ENCODE measurements at places on chromosomes 2 and 18.

DNA sequence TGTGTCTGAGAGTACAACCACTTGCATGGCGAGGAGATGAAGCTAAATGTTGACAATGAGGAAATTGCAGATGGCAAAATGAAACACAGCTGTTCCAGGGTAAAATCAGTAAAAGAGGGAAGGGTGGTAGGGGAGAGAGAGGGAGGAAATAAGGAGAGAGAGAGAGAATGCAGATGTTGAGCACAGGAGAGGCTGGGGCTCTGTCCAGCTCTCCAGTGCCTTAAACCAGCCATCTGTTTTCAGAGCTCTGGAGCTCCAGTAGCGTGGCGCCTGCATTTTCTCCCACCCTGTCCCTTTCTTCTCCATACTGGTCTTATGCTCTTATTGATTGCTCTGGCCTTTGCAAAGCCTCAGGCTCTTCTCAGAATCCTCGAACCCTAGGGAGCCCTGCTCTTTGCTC lies 52.7 kb upstream of the BOD1L2 start:
- DNase-seq, result no peak

DNA sequence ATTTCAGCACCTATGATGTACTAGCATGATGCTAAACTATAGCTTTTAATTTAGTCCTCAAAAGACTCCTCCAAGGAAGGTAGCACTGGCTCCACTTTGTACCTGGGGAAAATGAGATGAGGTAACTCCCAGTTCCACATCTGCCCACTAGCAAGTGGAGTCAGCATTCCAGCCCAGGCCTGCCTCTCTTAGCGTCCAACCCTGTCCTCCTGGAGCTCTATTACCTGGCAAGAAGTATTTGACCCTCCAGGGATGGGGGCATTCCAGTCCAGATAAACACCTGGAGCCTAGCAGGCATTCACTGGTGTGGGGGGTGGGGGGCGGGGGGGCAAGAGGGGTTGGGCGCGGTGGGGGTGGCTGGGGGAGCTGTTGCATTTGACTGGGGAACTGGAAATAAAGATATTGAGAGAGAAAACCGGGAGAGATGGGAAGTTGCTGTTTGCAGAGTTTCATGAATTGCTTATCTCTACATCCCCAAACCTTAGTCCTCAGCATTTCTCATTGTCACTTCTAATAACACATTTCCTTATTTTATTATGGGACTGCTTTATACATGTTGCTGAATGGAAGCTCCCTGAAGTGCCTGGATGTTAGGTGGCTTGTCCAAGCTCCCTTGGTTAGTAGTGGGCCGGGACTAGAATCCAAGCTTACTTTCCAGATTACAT lies 22.0 kb upstream of the FZD5 start:
- DNase-seq, result no peak

GRCh38 chr2:132837769-132838168 lies 167.8 kb upstream of the LYPD1 start:
- no peak for DNase-seq

- no peak for DNase-seq
Observed at GRCh38 chr2:113675875-113676274, 48.8 kb downstream of the RABL2A start.

DNA sequence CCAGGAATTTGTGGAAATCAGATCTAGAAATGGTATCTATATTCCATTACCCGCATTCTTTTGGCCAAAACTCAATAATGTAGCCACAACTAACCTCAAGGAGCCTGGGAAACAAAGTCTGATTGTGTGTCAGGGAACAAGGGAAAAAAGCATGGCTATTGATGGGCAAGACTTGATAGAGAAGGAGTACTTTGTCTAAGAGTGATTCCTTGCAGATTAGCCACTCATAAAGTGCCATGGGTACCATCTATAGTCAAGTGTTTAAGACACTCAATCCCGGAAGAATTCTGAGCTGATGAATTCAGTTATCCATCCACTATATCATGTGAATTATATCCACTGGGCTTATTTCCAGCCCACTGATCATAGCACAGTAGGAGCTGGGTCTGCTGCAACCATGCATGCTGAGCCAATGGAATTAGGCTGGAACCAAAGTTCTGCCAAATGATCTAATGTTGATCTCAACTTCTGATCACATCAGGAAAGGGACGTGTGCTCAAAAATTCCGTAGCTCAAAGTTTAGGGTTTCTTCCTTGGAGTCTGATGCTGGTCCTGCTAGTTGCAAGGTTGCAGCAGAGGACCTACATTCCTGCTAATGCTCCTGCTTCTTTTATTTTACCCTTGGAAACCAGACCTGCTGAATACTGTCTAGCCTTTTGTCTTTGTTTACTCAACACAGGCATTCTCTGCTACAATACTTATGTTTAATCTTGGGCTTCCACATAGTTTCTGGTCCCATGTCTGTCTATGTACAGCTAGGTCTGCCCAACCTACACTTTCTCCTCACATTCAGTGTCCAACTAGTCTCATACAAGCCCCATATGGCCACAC lies 629.7 kb downstream of the IRS1 start:
- DNase-seq, result no peak

- DNase-seq, result no peak
Observed at GRCh38 chr2:19357402-19358241, 801 bp downstream of the OSR1 start.

GRCh38 chr2:215984661-215985060 lies 28.7 kb downstream of the MREG start:
- no peak for DNase-seq

GRCh38 chr2:231397011-231397927 lies 1.8 kb downstream of the B3GNT7 start:
- peak; percentile 14 for DNase-seq

- no peak for DNase-seq
Observed at GRCh38 chr2:219912491-219912921, 285.1 kb downstream of the SLC4A3 start.

DNA sequence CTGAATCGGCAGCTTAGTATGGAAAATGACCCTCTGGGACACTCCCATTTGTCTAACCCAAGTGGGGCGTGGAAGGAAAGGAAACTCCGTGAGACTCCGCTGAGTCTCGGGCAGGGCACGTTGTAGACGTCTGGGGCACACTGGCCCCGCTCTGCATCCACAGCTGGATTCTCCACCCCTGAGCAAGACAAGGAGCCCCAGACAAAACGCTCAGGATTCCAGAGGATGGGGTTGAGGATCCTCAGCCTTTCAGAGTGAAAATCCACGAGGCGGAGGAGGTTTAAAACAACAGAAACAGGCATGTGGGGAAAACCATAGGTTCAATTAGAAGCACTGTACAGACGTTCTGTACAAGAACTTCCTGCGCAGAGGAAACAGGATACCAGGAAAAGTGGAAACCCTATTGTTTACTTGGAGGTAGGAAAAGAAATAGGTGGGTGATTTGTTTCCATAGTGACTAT lies 124.9 kb upstream of the ZNF236 start:
- no peak for DNase-seq

DNA sequence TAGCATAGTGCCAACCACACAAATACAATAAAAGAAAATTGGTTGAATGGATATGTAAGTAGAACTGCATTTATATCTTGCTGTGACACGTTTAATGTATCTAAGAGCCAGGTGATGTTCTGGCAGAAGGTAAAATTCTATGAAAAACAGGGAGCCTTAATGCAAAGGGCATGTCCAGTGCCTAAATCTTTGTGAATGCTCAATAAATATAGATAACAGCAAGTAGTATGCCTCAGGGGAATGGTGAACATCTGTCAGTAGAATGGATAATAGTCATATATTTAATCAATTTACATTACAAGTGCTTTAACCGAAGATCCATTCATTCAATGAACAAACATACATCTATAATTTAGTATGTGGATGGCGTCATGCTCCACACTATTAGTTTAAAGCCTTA lies 43.7 kb upstream of the NYAP2 start:
- DNase-seq, result no peak

GRCh38 chr2:4930704-4931103 lies 761.5 kb upstream of the SOX11 start:
- DNase-seq, result no peak

GRCh38 chr2:203404996-203405395 lies 76.8 kb downstream of the ABI2 start:
- DNase-seq, result no peak

DNA sequence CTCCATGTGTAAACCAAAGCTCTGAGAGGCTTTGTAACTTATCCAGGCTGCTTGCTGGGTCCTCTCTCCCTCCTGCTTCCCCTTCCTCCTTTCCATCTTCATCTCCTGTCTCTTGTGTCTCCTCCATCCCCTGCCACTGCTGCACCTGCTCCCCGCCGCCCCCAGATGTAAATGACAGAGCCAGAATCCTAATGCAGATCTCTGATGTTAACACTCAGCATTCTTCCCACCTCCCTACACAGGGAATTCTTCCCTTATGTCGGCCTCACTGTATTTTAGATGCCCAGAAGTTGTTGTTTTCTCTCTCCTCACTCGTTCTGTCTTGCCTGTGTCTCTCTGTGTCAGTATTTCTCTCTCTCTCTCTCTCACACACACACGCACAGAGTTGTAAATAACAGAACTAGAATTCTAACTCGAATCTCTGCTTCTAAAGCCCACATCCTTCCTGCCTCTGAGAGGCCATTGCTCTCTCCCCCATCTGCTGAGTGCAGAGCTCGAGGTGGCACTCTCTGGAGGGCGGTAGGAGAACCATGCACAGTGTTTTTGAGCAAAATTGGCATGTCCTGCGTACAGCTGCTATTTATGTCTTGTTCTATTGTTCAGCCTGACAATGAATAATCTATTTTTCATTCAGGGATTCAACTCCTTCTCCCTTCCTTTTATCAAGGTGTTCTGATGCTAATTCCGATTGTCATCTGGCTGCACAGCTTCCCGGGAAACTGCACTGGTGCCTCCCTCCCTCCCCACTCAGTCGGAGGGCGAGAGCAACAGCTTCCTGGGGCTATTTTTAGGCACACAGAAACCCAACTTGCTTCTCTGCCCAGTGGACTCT lies 219.9 kb downstream of the SH3RF3 start:
- no peak for DNase-seq

DNA sequence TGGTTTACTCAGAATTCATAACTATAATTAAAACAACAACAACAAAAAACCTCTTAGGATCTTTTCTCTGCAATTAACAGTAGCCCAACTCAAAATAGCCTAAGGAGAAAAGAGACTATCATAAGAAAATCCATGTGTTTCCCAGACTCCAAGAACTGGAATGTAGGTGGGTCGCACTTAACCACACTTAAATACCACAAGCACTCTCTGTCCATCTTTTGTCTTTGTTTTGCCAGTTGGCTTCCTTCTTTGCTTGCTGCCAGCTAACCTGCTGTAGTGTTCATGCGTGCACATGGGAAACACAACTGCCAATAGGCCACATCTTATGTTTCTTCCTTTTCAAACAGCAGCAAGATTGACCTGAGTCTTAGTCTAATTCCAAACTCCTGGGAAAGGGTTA lies 24.1 kb upstream of the ACVR1 start:
- no peak for DNase-seq

GRCh38 chr2:171309455-171310286 lies 124.1 kb downstream of the METTL8 start:
- no peak for DNase-seq

- no peak for DNase-seq
Observed at GRCh38 chr2:128408349-128409305, 90.0 kb upstream of the HS6ST1 start.
